ENCODE measurements at places on chromosomes 1 and 21.

DNA sequence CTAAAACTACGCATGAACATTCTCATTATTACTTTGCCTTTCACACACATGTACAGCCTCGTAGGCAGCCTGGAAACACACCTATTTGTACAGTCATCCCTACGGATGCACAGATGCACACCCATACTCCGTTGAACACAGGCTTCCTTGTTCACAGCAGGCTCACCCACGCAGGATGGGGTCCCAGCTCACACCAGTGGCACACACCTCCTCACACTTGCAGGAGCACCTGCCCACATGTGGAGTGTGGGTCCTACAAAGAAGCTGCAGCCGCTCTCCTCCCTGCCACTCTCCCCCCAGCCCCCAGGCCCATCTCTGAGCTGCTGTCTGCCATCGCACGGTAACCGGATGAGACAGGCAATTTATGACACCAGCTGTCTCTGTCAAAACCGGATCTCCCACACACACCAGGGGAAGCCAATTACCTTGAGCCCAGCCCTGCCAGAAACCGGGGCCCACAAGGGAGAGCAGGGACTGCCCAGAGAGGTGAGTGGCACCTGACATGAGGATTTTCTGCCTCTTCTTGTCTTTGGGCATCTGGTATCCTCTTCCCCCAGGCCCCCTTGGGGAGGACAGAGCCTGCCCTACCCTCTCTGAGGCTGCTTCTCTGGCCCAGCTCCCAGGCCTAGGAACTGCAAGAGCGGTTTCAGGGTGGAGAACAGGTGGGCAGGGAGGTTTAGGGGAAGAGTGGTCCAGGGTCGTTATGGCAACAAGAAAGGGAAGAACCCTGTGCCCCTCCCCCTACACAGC, 175.4 kb downstream of the IGSF21 start:
- no peak overlapping the region for H3K27ac ChIP-seq
- H3K27me3 ChIP-seq = no peaks in the 10 kb centered on the region
- no peaks in the 10 kb centered on the region for H3K36me3 ChIP-seq

GRCh38 chr1:93598396-93598795, 83.2 kb downstream of the BCAR3 start:
- no peak for DNase-seq
- no peaks in the 10 kb centered on the region for H3K27me3 ChIP-seq
- H3K27ac ChIP-seq = peak overlapping the region; percentile 53
- H3K36me3 ChIP-seq = no peaks in the 10 kb centered on the region
- H3K4me1 ChIP-seq = peaks cover 52% of the 10 kb centered on the region

- H3K27ac ChIP-seq = no peak overlapping the region
- no peaks in the 10 kb centered on the region for H3K36me3 ChIP-seq
- no peaks in the 10 kb centered on the region for H3K27me3 ChIP-seq
- H3K4me1 ChIP-seq = no peaks in the 10 kb centered on the region
Observed at GRCh38 chr1:184632415-184633175, 122.1 kb downstream of the EDEM3 start.

GRCh38 chr1:220786337-220787068, at the start of gene MTARC1:
MTARC1 (plus strand) TSS chr1:220786913; CDS start chr1:220786945, 32 bp downstream.
- H3K27ac ChIP-seq = peak within 1 kb of the TSS; percentile 73
- DNase-seq = peak; percentile 81
- no peaks in the 10 kb centered on the region for H3K27me3 ChIP-seq
- H3K4me1 ChIP-seq = peaks cover 7% of the 10 kb centered on the region

- H3K36me3 ChIP-seq = no peaks in the 10 kb centered on the region
- no peak overlapping the region for H3K27ac ChIP-seq
- no peaks in the 10 kb centered on the region for H3K4me1 ChIP-seq
- H3K27me3 ChIP-seq = no peaks in the 10 kb centered on the region
- no peak for DNase-seq
- H3K4me3 ChIP-seq = no peak overlapping the region
Observed at GRCh38 chr1:58000116-58000515, 546.4 kb downstream of the OMA1 start.

- DNase-seq = no peak
- peaks cover 19% of the 10 kb centered on the region for H3K36me3 ChIP-seq
- H3K4me3 ChIP-seq = no peak overlapping the region
- no peaks in the 10 kb centered on the region for H3K27me3 ChIP-seq
- no peak overlapping the region for H3K27ac ChIP-seq
- H3K4me1 ChIP-seq = peaks cover 4% of the 10 kb centered on the region
Observed at GRCh38 chr1:235980976-235981375, 83.9 kb downstream of the NID1 start.

DNA sequence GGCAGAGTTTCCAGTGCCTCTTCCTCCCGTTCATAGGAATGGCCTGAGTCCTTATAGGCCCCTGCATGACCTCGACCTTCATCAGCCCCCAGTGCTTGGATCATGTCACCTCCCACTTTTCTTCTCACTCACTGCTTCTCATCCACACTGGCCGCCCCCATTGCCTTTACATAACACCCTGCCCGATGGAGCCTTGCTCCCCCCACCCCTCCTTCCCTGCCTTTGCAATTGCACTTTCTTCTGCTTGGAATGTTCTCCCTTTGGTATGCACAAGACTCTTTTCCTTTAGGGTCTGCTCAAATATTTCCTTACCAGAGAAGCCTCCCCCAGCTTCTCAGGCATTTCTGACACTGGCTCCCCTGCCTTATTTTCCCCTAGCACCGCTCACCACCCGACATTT, 125.2 kb upstream of the KCNJ6 start:
- no peak overlapping the region for H3K4me3 ChIP-seq
- no peaks in the 10 kb centered on the region for H3K27me3 ChIP-seq
- H3K27ac ChIP-seq = no peak overlapping the region
- H3K4me1 ChIP-seq = no peaks in the 10 kb centered on the region
- DNase-seq = no peak
- H3K36me3 ChIP-seq = no peaks in the 10 kb centered on the region

DNA sequence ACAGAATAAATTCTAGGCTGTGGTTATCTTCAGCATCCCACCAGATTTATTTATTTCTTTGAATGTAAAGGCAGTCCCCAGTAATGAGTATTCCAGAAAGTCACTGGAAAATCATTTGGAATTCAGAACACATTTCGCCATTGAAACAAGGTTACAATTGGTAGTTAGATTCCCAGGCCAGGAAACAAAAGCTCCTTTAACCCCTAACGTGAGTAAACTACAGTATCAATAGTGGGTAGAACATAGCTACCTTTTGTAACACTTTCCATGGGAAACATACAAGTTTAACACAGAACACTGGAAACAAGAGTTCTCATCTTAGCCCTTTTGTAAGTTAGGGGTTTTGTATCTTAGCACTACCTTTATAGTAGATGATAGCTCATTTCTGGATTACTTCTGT, 53.4 kb upstream of the BMP8A start:
- DNase-seq = no peak
- H3K27me3 ChIP-seq = no peaks in the 10 kb centered on the region
- H3K4me1 ChIP-seq = peaks cover 3% of the 10 kb centered on the region
- no peak overlapping the region for H3K4me3 ChIP-seq

GRCh38 chr1:48233666-48234485, 11.4 kb downstream of the SLC5A9 start:
- no peak overlapping the region for H3K4me3 ChIP-seq
- no peaks in the 10 kb centered on the region for H3K36me3 ChIP-seq
- DNase-seq = no peak
- H3K27me3 ChIP-seq = no peaks in the 10 kb centered on the region

- no peak for DNase-seq
- H3K4me1 ChIP-seq = no peaks in the 10 kb centered on the region
- no peak overlapping the region for H3K27ac ChIP-seq
- no peak overlapping the region for H3K4me3 ChIP-seq
- H3K27me3 ChIP-seq = no peaks in the 10 kb centered on the region
Observed at GRCh38 chr1:245036102-245036501, 118.7 kb upstream of the KIF26B start.

DNA sequence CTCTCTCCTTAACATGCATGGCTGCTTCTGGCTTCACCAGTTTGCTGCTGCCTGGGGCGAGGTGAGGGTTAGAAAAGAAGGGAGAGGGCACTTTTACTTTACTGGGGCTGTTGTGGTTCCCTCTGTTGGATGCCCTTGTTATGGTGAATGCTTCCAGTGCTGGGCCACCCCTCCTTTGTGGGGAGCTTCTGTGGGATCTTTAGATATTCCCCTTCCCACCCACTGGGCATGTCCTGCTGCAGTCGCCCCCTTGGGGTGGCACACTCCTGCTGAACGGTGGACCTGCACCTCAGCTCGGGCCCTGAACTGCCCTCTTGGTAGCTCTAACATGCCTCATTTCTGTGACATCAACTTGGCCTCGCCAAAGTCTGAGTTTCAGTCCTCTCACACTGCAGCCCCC, 6.0 kb downstream of the TNN start:
- no peaks in the 10 kb centered on the region for H3K36me3 ChIP-seq
- H3K27me3 ChIP-seq = no peaks in the 10 kb centered on the region
- H3K4me1 ChIP-seq = no peaks in the 10 kb centered on the region
- H3K4me3 ChIP-seq = no peak overlapping the region
- H3K27ac ChIP-seq = no peak overlapping the region

DNA sequence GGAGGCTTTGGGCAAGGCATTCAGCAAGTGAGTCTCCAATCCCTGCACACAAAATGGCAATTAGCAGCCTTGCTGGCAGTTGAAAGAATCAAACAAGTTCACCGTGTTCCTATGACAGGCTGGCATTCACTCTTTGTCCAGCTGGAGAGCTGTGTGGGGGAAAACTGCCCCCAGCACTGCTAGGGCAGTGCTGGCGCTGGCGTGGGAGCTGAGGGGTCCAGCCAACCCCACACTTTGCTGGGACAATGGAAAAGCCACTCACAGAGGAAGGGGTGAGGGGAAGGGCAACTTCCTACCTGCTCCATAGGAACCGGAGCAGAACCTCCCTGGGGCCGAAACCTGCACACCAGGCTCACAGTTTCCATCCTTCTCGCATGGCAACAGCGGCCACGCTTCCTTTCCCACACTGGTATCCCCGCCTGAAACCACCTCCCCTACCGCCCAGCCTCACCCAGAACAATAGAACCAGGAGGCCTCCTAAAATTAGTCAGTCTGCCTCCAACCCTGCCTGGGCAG, 26.7 kb upstream of the KCNN3 start:
- H3K4me3 ChIP-seq = no peak overlapping the region
- H3K27me3 ChIP-seq = no peaks in the 10 kb centered on the region
- H3K27ac ChIP-seq = no peak overlapping the region

DNA sequence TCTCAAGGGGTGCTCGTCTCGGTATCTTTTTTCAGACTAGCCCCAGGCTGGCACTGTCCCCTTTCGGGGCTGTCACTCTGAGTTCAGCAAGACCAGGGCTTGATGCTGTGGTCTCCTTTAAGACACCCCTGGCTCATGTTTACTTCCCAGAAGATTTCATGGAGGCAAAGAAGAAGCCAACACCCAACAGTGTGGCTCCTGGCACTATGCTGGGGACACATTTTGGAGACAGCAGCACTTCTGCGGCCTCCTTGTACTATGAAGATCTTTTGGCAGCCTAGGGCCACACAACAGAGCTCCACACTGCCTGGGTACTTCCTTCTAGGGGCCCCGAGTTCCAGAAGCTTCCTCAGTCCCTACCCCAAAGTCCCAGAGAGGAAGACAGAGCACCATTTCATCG, 24.6 kb downstream of the ECE1 start:
- peaks cover 66% of the 10 kb centered on the region for H3K4me1 ChIP-seq
- peaks cover 21% of the 10 kb centered on the region for H3K36me3 ChIP-seq
- DNase-seq = no peak
- peak overlapping the region; percentile 98 for H3K27ac ChIP-seq

DNA sequence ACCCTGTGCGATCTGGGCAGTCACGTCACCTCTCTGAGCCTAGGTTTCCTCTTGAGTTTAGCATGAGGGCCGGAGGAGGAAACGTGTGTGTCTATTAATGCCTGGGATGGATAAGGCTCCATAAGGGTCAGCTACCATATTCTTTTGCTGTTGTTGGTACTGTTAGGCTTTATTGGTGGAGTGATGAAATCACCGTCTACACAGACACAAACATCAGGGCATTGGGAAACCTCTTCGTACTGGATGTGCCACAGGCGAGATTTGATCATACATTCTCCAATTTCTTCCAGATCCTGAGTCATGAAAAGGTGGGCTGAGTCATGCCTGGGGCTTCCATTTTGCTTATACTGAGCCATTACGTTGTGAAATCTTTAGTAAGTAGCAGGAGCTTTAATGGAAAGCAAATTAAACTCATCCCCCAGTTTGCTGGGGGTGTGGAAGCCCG, 24.9 kb upstream of the GRHL3 start:
- peak overlapping the region; percentile 67 for H3K27ac ChIP-seq
- H3K36me3 ChIP-seq = no peaks in the 10 kb centered on the region
- H3K27me3 ChIP-seq = no peaks in the 10 kb centered on the region
- peaks cover 3% of the 10 kb centered on the region for H3K4me1 ChIP-seq
- DNase-seq = no peak
- H3K4me3 ChIP-seq = no peak overlapping the region

DNA sequence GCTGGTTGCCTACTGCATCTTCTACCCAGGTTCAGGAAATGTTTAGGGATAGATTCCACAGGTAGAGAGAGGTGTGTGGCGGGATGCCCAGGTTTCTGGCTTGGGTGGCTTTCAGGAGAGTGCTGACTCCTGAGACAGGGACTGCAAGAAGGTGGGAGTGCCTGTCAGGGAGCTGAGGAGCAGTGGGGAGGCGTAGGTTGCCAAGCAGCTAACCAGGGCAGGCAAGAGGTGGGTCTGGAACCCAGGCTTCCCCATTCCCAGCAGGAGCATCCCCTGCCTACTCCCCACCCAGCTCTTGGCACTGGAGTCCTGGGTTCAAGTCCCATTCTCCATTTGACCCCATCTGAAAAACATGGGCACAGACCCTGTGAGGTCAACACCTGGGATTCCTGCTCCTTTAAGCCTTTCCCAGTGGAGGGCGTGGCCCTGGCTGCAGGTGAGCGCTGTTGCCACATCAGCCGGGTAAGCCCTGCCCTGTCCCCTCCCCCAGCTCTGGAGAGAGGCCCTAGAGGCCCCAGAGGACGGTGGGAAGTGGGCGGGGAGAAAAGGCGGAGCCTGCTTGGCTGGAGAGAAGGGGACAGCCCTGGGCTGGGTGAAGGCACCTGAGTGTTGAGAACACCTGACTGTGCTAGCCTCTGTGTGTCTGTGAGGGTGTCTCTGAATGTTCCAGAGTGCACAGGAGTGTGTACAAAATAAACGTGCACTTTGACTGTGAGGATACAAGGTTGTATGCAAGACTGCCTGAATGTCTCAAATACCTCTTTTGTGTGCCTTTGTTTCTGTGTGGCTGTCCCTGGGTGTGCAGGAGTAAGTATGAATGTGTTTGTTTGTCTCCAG, 14.0 kb upstream of the SYNC start:
- no peak overlapping the region for H3K27ac ChIP-seq
- no peaks in the 10 kb centered on the region for H3K4me1 ChIP-seq
- no peaks in the 10 kb centered on the region for H3K27me3 ChIP-seq
- no peaks in the 10 kb centered on the region for H3K36me3 ChIP-seq

- no peak overlapping the region for H3K4me3 ChIP-seq
- no peaks in the 10 kb centered on the region for H3K4me1 ChIP-seq
- H3K36me3 ChIP-seq = no peaks in the 10 kb centered on the region
- DNase-seq = no peak
- H3K27me3 ChIP-seq = no peaks in the 10 kb centered on the region
Observed at GRCh38 chr1:77416692-77417450, 135.1 kb downstream of the AK5 start.
